ENCODE measurements at places on chromosomes 3 and 15.

GRCh38 chr15:68674975-68675374 is 96.2 kb downstream of the CORO2B start:
- no peak for DNase-seq

GRCh38 chr3:73475717-73476116 is 149.0 kb downstream of the PDZRN3 start:
- DNase-seq, result no peak

- DNase-seq, result no peak
These were observed 2.1 kb downstream of the TRIM69 start for GRCh38 chr15:44738340-44738984.

DNA sequence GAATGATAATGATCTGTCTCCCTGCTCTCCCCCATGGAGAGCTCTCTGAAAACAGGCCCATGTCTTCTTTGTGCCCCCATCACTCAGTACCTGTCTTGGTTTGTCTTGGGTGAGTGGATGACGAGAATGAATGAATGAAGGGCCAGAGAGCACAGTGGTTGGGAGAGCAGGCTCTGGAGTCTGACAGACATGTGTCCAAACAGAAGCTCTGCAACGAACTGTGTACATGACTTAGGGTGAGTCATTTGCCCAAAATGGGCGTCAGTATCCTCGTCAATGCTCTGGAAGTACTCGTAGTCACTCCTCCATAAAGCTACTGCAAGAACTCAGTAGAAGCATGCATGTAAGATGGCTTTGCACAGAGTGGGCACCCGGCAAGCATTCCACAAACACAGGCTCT is 170.2 kb upstream of the TLE3 start:
- DNase-seq, result no peak

- DNase-seq, result no peak
These were observed 1.4 kb downstream of the ISLR2 start for GRCh38 chr15:74131628-74132413.
